NCI-H526 (cell line): ENCODE measurements at places on chromosomes 6 and 20.
A peak's percentile ranks its signal among the peaks of the same experiment; 100 is the strongest.

GRCh38 chr20:3681931-3682781, at the start of gene ADAM33:
Gene ADAM33 (minus strand): TSS chr20:3682010. CDS start chr20:3682004, 6 bp downstream.
- no peak for DNase-seq

DNA sequence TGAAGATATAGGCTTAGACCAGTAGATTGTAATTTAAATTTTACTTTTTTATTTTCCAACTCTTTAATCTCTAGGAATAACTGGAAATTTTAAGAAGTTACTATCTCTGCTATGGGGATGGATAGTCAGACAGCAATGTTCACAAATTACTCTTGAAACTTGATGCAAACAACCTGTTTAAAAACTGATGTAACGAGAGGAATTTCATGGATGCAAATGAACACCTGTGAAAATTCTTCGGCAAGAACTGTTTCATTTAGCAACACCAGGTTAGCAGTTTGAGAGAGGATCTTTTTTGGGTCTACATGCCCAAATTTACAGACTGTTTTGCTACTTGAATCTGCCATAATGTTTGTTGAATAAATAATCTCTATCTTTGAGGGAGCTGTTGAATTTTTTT, 20.0 kb upstream of the RSPH3 start:
- peak; percentile 58 for DNase-seq

GRCh38 chr6:170202416-170203135, 88.3 kb downstream of the DLL1 start:
- no peak for DNase-seq

DNA sequence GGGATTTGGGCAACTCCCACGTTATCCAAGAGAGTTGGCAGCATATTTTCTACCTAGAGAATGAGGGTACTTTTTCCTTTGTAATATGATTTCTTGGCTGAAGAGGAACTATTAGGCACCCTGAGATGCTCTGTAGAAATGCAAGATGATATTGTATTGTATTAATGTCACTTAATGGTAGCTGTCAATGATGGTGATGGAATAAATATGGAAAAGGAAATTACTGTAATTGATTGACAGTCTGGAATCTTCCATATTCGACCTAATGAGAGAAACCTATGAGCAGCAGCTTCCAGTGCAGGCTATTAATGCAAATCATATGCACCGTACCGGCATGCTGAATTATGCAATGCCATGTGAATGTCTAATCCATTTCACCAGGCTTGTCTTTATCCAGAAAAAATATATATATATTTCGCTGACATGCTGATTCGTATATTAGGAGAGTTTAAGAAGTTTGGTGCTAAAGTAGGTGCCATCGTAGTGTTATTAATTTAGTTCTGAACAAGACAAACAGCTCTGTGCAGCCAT, 494.2 kb upstream of the JARID2 start:
- no peak for DNase-seq

- no peak for DNase-seq
Observed at GRCh38 chr6:73062837-73063236, 162.5 kb downstream of the KHDC1L start.

GRCh38 chr6:125811259-125811658, 20.5 kb downstream of the NCOA7 start:
- DNase-seq: no peak

GRCh38 chr6:163952005-163952404, 537.5 kb downstream of the QKI start:
- no peak for DNase-seq

- DNase-seq: no peak
Observed at GRCh38 chr6:125564941-125565340, 184.5 kb upstream of the HEY2 start.

DNA sequence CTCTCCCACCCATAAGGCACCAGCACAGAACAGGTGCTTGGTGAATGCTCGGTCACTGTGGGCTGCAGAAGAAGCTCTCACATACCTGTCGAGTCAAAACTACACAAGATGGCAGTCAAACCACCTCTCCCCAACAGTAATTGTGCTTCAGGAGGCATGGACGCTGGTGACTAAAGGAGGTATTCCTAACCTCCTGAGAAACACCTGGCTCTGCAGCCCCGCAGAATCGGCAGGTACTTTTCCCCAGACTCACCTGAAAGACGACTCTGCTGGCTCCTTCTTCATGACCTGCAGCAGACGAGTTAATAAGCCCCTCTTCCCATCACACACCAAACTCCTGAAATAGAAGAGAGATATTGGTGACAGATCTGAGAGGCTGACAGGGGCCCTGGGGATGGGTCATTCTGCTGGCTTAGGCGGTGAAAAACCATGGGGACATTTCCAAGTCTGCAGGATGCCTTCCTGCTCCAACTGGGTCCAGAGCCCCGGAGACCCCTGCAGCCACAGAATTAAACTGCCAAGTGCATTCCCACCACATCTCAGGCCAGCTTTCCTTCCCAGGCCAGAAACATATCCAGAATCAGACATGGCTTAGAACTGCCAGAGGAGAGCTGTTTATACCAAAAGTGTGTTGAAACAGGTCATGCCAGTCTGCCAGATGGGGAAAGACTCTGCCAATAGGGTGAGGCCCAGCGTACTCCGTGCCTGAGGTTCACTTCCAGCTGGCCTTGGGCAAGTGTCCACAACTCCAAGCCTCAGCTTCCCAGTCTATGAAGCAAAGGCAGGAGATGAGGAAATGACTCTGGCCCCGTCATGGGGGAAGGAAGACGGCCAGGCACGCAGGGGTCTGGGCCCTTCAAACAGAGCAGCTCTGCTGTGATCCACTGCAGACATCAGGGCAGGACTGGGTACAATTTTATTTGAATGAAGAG, 53.0 kb downstream of the MYH7B start:
- no peak for DNase-seq

- DNase-seq: no peak
Observed at GRCh38 chr6:53342217-53342616, 6.5 kb downstream of the ELOVL5 start.

DNA sequence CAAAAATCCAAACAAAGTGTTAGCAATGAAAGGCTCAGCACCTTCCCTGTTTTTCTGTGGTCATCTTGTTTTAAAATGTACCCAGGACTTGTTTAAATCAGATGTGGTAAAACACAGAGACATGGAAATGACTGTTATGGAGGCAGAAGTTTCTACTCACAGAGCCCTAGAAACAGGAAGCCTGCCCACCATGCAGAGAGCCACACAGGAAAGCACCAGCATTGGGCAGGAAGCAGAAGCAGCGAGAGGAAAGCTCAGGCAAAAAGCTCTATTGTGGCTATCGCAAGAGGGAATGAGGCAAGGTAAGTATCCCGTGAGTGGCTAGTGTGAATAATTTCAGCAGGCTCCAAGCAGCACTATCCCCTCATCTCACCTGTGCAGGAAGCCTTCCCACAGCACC, 42.8 kb downstream of the GPR6 start:
- no peak for DNase-seq

GRCh38 chr6:15116889-15117288, 129.0 kb upstream of the JARID2 start:
- DNase-seq: no peak

DNA sequence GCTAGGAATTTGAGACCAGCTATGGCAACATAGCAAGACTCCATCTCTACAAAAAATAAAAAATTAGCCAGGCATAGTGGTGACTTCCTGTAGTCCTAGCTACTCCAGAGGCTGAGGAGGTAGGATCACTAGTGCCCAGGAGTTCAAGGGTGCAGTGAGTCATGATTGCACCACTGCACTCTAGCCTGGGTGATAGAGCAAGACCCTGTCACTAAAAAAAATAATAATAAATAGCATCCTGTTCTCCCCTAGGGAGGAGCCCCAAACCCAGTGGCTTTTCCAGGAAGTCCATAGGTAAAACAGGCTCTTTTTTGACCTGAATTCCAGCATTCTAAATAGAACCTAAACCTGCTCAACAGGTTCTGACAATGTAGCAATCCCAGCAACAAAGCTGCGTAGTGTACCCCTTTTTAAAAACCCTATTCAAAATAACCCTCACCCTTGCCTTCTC, 192.0 kb downstream of the ALDH8A1 start:
- no peak for DNase-seq

GRCh38 chr20:20820104-20820503, 107.7 kb upstream of the RALGAPA2 start:
- DNase-seq: no peak

DNA sequence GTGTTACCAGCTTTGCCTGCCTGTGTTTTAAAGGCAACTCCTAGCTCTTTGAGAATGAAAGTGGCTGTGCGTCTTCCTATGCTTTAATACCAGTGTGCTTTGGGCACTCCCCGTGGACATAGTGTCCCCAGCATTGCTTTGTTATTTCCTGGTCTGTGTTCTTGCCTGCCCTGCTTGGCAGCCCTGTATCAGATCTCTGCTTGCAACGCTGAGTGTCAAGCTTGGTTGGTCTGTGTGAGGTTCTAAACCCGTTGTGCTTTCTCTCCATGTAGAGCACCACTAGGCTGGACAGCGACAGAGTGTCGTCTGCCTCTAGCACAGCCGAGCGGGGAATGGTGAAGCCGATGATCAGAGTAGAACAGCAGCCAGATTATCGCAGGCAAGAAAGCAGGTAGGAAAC, 80.2 kb downstream of the AFDN start:
- DNase-seq: no peak

DNA sequence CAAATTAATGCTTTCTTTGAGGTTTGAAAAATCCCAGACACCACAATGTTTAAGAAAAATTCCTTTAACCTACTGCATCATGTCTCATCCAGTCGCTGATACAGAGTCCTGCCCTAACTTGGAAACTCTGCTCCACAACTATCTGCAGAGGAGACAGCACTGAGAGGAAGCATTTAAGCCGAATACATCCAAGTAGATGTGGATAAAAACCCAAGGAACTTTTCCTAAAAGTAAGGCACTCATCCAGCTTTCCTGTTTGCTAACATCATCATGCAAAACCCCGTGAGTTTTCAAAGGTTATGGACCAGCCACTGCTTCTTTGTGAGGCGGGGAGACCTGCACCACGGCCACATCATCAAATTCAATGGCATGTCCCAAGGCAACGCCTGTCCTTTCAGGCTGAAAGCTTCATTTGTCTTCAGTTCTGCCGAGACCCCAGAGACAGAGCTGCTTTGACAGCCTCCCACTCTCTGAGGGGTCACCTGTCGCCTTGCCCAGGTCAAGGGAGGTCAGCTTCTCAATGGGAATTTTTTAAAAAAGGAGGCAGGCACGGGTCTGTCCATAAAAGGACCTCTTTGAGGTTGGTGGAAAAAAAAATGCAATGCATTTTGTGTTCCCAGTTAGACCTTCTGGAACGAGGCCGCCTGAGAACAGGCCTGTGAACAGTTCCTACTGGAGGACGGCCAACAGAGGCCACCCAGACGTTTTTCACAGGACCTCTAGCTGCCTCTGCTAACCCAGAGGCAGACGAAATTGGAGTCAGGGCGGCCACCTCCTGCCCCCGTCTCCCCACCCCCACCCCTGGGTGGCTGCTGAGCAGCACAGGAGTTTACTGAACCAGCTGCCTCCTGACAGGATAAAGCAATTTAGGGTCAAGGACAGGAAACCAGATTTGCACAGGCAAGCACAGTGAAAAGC, 142.5 kb upstream of the HDDC2 start:
- no peak for DNase-seq

DNA sequence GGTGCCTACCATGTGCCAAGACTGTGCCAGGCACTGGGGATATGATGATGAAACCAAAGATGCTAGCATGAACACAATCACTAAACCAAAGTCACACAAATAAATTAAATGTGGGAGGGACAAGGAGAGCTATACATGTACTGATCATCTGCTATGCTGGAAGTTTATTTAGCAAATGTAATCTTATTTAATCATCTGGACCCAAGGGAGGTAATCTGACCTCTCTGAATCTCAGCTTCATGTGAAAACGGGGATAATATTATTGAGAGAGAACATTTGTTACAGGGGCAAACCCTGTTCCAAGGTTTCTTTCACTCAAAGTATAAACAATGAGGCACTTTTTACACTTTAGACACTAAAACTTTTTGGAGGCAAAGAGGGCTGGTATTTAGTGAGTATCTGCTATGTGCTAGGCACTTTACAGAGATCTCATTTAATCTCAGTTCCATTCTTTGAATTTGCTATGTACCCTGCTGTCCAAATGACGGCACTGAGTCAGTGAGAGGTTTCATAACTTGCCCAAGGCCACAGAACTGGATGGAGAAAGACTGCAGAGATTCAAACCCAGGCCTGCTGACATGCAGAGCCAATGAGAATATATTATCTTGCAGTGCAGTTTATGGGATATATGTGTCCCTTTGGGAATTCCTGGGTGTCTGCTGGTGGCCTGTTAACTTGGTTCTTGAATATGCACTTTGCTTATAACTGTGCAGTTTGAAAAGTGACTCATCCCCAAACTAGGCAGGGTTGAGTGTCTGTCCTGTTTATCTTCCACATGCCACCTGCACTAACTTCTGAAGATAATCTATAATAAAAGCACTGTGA, 3.3 kb upstream of the ASXL1 start:
- DNase-seq: no peak

- DNase-seq: no peak
Observed at GRCh38 chr6:83467620-83468036, 36.8 kb upstream of the ME1 start.

- no peak for DNase-seq
Observed at GRCh38 chr6:11179419-11180202, 52.9 kb downstream of the NEDD9 start.

DNA sequence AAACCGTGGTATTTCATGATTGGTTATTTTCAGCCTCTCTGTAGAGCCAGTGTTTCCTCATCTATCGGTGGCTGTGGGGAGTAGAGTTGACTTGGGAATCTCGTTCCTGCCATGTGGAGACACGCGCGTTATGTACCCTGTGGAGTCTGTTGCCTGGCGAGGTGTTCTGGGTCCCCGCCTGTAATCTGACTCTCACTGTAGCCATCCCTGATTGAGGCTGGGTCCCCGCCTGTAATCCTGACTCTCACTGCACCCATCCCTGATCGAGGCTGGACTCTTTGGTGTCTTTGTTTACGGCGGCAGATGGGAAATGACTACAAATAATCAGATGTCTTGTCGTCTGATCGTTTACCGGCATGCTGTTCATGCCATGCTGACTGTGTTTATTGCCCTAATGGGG, 153.9 kb downstream of the DTNBP1 start:
- DNase-seq: no peak

- no peak for DNase-seq
Observed at GRCh38 chr6:34517461-34517881, 38.7 kb downstream of the SPDEF start.

DNA sequence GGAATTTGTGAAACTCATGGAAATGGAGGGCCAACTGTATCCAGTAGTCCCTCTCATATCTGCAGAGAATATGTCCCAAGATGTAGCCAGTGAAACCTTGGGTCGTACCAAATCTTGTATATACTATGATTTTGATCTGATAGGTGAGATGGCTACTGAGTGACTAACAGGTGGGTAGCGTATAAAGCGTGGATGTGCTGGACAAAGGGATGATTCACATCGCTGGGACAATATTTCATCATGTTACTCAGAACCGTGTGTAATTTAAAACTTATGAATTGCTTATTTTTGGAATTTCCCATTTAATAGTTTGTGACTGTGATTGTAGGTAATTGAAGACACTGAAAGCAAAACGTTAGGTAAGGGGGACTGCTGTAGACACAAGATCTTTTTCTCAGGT, 144.1 kb downstream of the SMAP1 start:
- DNase-seq: no peak
